ENCODE measurements at places on chromosomes 13 and 19.

DNA sequence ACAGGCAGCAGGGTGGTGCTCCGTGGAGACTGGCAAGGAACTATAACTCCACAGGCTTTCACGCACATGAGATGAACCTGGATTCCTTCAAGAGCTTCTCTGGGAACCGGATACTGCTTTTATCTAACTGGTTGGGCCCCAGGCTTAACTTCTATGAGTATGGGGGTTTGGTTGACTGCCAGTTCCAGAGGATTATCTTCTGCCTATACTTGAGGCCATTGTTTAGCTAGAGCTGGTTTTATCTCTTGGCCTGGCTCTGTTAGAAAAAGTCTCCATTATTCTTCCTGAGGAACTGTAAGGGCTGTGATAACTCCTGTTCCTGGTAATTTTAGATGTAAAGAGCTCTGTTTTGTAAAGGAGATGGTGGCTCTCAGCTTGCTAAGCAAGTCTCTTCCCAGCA, 40.9 kb downstream of the ZNF846 start:
- DNase-seq, result no peak

GRCh38 chr19:19588546-19588945, 29.9 kb downstream of the PBX4 start:
- no peak for DNase-seq

DNA sequence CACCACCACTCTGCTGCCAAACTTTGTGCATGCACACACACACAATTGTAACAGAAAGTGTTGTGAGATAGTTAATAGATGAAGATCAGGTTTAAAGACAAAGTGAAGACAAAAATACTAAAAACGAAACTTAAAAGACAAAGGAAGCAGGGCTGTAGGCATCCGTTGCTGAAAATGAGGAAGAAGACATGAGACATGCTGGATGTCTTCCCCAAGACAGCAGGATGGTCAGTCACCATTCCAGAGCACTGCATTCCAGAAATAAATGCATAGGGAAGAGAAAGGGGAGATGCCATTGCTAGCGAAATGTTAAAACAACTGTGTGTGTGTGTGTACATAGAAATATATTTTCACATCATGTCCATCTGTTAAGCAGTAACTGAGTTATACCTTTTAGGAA, 520.1 kb downstream of the SUCLA2 start:
- no peak for DNase-seq

DNA sequence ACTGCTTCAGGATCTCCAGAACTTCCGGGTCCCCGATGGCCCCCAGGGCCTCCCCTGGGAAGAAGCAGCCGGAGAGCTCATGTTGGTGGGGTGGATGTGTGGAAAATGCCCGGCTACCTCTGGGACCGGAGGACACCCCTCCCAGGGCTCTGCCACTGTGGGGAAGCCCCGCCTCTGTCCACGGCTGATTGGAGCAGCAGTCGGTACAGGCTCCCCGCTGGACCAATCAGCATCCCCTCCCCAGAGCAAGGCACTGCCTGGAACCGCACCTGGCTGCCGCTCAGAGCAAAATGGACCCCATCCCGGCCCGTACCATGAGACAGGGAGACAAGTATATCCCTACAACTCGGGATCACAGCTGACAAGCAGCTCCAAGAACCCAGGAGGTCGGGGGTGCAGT, 6.4 kb downstream of the DOHH start:
- peak; percentile 20 for DNase-seq

DNA sequence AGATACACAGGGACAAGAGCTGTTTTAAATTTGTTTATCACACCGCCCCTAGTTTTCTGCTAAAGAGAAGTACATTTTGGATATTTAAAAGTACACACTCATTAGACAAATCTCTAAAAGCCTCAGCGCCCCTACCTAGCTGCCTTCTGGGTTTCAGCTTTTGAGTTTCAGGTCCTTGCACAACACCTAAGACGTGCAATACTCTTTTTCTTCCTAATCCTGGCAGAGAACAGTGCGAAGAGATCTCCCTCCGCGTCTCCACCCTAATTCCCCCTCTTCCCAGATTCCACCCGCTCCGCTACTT, 421 bp upstream of the KLF5 start:
- no peak for DNase-seq

GRCh38 chr13:30726192-30726591, 9.2 kb upstream of the ALOX5AP start:
- no peak for DNase-seq

GRCh38 chr19:55341171-55341588, 1.5 kb downstream of the KMT5C start:
- DNase-seq, result peak; percentile 69

DNA sequence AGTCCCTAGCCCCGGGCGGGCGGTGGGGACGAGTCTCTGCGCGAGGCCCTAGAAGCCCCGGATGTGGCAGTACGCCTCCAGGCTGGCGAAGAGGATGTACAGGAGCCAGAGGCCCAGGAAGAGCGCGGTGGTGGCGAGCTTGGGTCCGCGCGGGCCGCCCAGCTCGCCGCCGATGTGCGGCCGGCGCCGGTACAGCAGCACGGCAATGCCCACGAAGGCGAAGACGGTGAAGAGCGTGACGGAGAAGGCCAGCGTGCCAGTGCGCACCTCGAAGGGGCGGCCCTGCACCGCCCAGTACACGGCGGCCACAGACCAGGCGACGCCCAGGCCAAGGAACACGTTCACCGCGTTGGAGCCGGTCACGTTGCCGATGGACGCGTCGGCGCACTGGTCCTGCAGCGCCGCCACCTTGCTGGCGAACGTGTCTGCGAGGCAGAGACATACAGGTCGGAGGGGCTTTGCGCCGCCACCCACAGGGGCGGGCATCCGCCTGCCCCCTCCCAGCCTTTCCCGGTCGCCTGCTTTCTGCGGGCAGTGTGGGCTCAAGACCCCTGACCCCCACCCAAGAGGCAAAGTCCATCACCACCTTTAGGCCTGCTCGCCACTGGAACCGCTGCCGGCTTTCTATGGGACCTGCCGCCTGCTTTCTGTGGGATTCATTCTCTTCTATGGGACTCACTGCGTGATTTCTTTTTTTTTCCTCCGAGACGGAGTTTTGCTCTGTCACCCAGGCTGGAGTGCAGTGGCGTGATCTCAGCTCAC, 10.9 kb upstream of the MEIS3 start:
- DNase-seq, result peak; percentile 53

DNA sequence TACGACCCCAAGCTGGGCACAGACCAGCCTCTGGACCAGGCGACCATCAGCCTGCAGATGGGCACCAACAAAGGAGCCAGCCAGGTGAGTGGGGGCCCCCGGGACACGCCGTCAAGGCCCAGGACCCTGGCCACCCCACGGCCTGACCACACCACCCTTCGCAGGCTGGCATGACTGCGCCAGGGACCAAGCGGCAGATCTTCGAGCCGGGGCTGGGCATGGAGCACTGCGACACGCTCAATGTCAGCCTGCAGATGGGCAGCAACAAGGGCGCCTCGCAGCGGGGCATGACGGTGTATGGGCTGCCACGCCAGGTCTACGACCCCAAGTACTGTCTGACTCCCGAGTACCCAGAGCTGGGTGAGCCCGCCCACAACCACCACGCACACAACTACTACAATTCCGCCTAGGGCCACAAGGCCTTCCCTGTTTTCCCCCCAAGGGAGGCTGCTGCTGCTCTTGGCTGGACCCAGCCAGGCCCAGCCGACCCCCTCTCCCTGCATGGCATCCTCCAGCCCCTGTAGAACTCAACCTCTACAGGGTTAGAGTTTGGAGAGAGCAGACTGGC, 9.6 kb downstream of the ELOF1 start:
- no peak for DNase-seq
